ENCODE measurements at places on chromosomes 2 and 18.

DNA sequence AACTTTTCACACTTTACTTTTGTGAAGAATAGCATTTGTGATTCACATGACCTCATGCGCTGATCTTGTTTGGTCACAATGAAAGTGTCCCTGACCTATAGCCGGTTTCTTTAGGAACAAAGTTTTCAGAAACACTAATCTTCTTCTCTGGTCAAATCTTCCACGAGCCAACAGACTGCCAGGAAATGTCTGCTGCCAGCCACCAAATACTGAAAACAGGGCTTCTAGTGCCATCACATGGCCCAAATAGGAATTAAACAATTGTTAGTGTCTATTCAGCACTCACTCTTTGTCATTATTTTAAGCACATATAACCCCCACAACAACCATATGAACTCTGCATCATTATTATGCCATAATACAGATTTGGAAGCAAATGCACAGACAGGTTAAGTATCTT is 286.5 kb upstream of the SYT4 start:
- DNase-seq: no peak
- H3K36me3 ChIP-seq: no peaks in the 10 kb centered on the region
- no peaks in the 10 kb centered on the region for H3K27me3 ChIP-seq
- H3K4me3 ChIP-seq: no peak overlapping the region
- H3K27ac ChIP-seq: no peak overlapping the region

GRCh38 chr18:1595195-1595594 is 690.5 kb downstream of the ADCYAP1 start:
- H3K27ac ChIP-seq: no peak overlapping the region
- H3K36me3 ChIP-seq: no peaks in the 10 kb centered on the region
- no peak overlapping the region for H3K4me3 ChIP-seq
- H3K4me1 ChIP-seq: no peaks in the 10 kb centered on the region

DNA sequence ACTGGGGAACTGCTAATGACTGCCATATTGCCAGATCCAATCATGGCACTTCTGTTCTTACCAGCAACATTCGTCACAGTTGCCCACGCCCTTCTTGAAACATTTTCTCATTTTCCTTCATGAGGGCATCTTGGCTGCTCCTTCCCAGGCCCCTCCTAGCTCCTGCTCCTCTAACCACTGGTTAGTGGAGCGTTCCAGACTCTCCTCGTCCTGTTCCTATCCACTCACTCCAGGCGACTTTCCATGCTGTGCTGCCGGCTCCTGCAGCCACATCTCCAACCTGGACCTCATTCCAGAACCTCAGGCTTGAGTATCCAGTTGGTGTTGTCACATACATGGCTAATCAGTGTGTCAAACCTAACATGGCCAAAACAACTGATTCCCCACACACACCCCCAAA is 1.3 kb upstream of the ADI1 start:
- no peak overlapping the region for H3K27ac ChIP-seq
- no peak for DNase-seq
- no peaks in the 10 kb centered on the region for H3K4me1 ChIP-seq
- no peaks in the 10 kb centered on the region for H3K27me3 ChIP-seq

- no peak overlapping the region for H3K27ac ChIP-seq
- H3K4me3 ChIP-seq: no peak overlapping the region
- DNase-seq: no peak
- no peaks in the 10 kb centered on the region for H3K4me1 ChIP-seq
These were observed 263.6 kb downstream of the SS18 start for GRCh38 chr18:25826823-25827222.
